ENCODE measurements at places on chromosomes 5 and 9.

DNA sequence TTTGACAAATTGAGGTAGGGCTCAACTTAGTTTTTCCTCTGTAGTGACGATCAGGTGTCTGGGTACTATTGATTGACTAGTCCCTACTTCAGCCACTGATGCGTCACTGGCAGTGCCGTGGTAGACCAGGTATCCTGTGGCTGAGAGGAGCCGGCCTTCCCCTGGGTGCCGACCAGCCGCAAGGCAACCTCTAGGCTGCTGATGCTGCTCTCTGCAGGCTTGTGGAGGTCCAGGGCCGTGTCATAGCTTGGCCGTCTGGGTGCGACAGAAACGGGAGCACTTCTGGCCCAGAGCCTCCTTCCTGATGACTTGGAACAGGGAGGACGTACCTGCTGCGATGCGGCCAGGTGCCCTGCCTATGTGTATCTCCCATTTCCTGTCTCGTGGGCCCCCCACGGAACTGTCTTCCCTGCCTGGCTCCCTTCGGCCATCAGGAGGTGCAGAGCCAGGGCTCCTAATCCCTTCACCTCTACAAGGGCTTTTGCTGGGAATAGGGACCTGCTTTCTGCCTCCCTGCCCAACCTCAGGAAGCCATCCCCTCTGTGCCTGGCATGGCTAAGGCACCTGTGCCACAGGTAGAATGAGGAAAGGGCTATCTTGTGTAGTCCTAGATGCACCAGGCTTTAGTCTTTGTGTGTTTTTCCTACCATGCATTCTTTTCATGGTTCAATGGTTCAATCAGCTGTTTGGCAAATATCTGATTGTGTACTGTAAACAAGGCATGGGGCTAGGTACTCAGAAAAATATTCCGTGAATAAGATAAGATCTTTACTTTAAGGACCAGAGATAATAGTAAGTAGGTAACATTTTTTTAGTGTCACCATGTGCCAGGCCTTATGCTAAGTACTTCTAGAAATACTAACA, 44.6 kb downstream of the MVB12B start:
- DNase-seq, result peak; percentile 36

- peak; percentile 94 for DNase-seq
Observed at GRCh38 chr5:43483298-43484105, at the start of gene TMEM267. TSS of gene TMEM267 (minus strand) at chr5:43483865. CDS start at chr5:43453969, 29,896 bp downstream.

- peak; percentile 49 for DNase-seq
Observed at GRCh38 chr9:35606138-35606504, 1.1 kb downstream of the TESK1 start.

DNA sequence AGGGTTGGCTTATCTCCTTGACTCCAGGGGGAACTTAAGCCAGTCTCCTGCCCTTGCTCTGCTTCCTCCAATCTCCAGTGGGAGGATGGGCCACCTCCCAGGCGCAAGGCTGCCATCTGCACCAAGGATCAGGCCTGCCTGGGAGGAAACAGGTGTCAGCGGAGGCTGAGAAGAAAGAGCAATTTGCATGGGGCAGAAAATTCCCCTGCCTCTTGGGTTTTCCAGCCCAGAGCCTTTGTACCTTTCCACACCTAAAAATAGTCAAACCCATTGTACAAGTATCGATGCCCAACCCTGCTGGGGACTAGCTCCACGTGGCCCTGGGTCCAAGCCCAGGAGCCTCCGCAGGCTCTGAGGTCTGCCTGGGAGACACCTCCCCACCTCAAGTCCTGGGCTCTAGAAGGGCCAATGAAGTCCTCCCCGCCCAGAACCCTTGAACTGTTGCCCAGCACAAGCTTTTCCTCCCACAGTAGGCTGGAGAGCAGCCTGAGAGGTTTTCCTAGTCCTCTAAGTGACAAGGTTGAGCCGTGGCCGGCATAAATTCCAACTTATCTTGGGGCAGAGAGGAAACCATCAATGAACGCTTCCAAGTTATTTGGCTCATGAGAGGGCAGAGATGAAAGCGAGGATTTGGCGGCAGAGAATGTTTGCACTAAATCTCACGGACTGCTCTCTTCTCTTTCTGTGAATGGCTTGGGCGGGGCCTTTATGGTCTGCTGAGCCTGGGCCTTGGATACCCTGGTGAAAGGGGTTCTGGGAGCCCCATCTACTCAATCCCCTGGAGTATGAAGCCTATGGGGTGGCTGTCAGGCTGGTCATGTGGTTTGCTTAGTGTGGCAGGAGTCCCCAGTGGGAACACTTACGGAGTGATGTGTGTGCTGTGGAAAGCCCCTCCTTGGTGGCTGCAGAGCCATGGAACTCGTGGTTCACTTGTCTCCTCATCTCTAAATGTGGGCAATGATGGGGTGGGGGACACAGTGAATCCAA, 15.6 kb downstream of the JADE2 start:
- no peak for DNase-seq

- no peak for DNase-seq
Observed at GRCh38 chr9:80586786-80587330, 1015.1 kb downstream of the TLE4 start.

Data from DMS53 (cell line).